Tibial nerve (tissue), 4 donors: ENCODE measurements at places on chromosomes 5 and 9.

GRCh38 chr9:36276781-36277181 is 18.5 kb upstream of the GNE start:
- DNase-seq: no peak

GRCh38 chr9:93636172-93636661 is 59.8 kb downstream of the PHF2 start:
- DNase-seq: no peak

- no peak for DNase-seq
Measured at GRCh38 chr5:8093669-8094068, 224.7 kb downstream of the MTRR start.

GRCh38 chr5:85671223-85671970 is 946.3 kb upstream of the COX7C start:
- no peak for DNase-seq

DNA sequence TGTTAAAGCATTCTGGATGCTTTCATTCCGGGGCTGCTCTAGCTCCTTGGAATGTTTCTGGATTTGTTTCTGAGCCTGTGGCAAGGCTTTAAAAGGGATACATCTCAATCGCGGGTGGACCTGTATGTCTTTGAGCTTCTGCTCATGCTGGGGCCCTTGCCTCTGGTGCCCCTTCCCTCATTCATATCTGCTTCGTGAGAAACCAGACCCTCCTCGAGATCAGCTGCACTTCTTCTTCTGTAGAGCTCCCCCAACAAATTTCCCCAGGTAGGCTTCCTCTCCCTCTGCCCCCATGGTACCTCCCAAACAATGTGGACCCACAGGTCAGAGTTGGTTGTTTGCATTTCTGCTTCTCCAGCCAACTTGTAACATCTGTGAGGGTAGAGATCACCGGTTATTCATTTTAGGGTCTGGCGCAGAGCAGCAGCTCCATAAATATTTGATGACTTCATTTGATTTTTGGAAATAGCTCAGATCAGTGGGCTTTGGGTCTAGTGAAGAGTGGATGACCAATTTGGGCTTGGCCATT is 6.6 kb downstream of the ZNF618 start:
- DNase-seq: no peak

GRCh38 chr9:90822866-90823265 is 21.2 kb downstream of the SYK start:
- no peak for DNase-seq

GRCh38 chr5:620152-620551 is 8.0 kb downstream of the CEP72 start:
- DNase-seq: no peak

- DNase-seq: no peak
Measured at GRCh38 chr5:115419846-115420585, 123.6 kb upstream of the CCDC112 start.

- no peak for DNase-seq
Measured at GRCh38 chr5:3185488-3185887, 410.1 kb upstream of the IRX1 start.

DNA sequence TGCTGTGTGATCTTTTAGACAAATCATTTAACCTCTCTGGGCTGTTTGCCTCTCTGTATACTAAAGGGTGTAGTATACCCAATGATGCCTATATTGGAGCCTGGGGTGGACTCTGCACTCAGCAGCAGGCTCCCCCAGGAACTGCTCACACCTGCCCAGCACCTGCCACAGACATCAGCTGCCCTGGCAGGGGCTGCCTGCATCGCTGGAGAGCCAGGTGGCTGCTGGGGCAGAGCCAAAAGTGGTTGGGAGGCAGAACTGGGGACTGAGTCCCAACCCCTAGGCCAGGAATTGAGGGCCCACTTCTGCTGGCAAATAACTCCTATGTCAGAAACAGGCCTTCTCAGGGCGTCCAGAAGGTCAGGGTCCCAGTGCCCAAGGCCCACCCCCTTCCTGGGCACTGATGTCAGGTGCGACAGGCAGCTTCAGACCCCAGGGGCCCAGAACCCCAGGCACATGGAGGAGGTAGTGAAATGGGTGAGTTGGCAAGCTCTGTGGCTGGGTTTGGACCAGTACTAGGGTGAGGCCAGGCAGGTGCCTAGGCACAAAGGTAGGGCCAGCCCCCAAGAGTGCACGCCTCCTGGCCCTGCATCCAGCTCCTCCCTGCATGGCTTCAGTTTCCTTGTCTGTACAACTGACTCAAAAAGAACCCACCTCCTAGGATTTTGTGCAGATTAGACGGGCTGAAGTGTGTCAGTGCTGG is 5.8 kb downstream of the UNC5A start:
- DNase-seq: no peak

DNA sequence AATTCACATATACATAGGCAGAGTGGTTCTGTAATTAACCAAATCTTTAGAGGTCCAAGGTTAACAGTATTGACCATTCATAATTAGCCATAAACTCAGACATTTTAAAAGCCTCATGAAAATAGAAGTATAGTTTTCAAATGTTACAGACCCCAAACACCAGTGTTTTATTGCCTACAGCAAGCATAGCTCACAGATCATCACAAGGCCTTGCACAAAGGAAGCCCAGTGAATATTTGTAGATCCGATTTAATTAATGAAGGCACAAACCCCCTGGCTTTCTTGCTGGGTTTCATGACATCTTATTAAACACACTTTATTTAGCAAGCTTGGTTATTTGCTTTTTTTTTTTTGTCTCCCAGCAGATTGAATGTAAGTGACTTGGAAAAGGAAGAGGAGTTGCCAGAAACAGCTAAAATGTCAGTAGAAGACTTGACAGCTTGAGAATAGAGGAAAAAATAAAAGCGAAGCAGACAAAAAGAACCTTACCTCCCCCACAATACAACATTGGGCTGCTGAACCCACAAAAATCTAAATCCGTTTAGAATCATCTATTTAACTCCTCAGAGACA is 283.9 kb upstream of the TNC start:
- no peak for DNase-seq

DNA sequence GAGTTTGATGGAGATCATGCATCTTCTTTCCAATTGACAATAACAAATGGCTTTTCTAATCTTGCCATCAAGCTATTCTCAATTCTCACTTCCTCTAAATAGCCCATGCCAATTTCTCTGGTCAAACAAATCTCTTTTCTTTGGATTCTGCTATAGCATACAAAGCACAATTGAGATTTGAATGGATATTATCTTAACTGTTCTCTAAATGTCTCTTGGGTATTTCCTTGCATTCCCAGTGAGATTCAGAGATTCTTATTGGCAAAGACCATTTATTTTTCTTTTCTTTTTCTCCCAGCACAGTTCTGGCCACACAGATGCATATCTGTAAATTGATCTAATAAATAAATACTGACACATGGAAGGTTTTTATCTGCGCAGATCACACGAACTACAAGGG is at the start of gene OR1N2:
Gene OR1N2, plus strand, starts transcription at position 301 of the 400 bp plus-strand sequence. CDS start 100 bp downstream, outside the sequence.
- DNase-seq: no peak

GRCh38 chr5:66669086-66669861 is 73.1 kb downstream of the MAST4 start:
- DNase-seq: no peak

- DNase-seq: no peak
Measured at GRCh38 chr5:95727764-95728191, 3.4 kb upstream of the RHOBTB3 start.

- peak; percentile 34 for DNase-seq
Measured at GRCh38 chr9:127608104-127608966, 3.7 kb upstream of the STXBP1 start.

GRCh38 chr5:59328709-59329296 is 564.7 kb downstream of the PDE4D start:
- DNase-seq: no peak

DNA sequence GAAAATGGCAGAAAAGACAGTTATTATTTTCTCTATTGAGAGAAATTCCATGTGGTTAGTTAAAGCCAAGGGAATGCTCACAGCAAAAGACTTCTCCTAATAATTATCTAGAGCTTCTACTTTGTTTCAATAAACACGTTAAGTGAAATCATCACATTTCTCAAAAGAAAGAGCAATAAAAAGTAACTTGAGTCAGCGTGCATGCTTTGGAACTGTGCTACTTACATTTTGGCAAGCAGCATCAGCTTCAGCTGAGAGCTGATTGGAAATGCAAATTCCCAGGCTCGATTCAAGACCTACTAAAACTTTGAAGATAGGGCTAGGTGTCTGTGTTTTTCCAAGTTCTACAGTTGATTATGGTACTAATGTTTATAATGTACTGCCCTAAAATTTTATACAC is 132.1 kb downstream of the CDH18 start:
- no peak for DNase-seq

DNA sequence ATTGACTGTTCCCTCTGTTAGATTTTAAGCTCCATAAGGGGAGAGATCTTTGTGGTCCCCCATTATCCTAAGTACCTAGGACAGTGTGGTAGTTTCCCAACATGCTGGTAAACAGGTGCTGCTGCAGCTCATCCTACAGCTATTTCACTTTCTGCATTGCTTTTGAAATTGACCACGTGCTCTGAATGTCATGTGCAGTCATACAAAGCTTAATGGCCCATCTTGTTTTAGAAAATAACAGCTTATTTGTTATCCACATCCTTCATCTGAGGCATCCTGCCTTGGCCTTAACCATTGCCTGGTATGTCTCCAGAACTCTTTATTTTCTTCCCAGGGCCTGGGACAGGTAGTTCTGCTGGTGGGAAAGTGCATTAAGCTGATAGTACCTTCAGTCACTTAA is 14.7 kb downstream of the PIK3R1 start:
- DNase-seq: no peak

- DNase-seq: no peak
Measured at GRCh38 chr5:132209131-132209530, 18.5 kb downstream of the P4HA2 start.

GRCh38 chr5:149422366-149423048 is 43.4 kb upstream of the IL17B start:
- no peak for DNase-seq

- DNase-seq: no peak
Measured at GRCh38 chr5:38766151-38766550, 79.7 kb upstream of the OSMR start.

GRCh38 chr5:139273322-139273571 is 20.3 kb upstream of the MATR3 start:
- no peak for DNase-seq

GRCh38 chr9:21761309-21761901 is 41.0 kb upstream of the MTAP start:
- no peak for DNase-seq

DNA sequence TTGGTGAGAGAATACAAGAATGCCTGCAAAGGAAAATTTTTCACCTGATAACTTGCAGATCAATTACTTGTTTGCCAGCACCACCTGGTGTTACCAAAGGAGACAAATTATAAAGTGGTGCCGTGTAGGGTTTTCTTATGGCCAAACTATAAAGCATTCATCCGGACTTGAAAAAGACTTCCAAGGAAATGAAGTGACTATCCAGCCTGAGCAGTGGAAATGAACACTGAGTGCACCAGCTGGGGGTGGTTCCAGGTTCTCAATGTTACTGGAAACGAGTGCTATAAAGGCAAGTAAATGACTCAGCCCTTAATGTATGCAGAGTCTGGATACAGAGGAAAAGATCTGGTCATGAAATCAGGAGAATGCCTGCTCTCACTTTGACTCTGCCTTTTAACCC is 113.1 kb downstream of the DNAH5 start:
- no peak for DNase-seq

DNA sequence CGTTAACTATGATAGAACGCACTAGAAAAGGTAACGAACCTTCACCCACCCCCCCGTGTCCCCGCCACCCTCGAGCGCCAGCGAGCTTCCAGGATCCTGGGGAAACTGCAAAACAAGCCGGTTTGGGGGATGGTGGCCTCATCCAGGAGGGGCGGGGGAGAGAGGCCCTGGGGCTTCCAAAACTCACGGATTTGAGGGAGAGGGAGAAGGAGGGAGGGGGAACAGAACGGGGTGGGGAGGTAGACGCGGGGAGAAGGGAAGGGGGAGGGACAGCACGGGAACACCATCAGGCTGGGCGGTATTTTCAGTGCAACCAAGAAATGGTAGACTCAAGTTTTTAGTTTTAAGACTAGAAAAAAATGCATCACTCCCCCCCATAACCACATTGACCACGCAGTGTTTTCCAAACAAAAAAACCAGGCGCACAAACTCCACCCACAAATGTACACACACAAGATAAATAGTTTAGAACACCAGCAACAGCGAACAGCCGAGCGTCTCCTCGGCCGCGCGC is 1.4 kb downstream of the NRARP start:
- no peak for DNase-seq

- DNase-seq: no peak
Measured at GRCh38 chr9:107309271-107309670, 26.2 kb downstream of the RAD23B start.

- DNase-seq: no peak
Measured at GRCh38 chr5:82334085-82334692, 56.0 kb upstream of the RPS23 start.

DNA sequence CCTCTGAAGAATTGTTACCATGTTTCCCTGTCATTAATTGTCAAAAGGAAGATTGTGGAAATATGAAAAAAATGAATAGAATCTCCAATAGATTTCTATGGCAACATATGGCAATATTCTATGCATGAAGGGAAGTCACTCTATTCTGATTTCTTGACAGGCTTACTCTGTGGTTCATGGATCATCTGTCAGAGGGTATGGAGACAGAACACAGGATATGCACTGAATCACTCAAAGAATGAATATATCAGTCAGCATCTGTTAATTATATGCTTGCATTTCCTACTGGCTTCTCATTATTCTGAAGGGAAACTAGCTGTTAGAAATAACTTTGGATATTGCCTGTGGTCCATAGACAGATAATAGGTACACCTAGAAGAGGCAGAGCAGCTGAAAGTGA is 918.9 kb downstream of the DTWD2 start:
- DNase-seq: no peak

- no peak for DNase-seq
Measured at GRCh38 chr5:19047277-19047676, 940.7 kb downstream of the CDH18 start.
